D721Med (cell line): ENCODE measurements at places on chromosomes 3 and 15.

- DNase-seq: no peak
These were observed 257.4 kb upstream of the ADAMTS9 start for GRCh38 chr3:64945171-64945729.

DNA sequence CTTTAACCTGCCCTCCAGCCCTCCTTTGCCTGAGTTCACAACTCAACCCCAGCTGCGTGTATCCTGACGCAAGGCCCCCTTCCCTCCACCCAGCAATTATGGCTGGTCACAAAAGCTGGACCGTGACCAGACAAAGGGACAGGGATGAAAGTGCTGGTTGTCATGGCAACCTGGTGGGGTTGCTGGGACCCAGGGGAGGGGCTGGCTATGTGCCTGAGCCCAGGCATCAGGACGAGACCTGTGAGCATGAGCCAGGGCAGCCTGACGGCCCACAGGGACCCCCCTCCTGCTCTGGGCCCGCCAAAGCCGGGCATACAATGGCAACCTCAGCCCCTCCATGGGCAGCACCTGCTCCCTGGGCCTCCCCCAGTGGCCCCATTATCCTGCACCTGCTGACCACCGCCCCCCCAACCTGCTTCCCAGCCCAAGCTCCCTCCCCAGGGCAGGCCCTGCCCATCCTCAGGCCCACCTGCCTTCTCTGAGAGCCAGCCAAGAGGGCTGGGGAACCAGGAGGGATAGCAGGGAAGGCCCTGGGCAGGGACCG is 4.5 kb upstream of the DNAH1 start:
- no peak for DNase-seq

DNA sequence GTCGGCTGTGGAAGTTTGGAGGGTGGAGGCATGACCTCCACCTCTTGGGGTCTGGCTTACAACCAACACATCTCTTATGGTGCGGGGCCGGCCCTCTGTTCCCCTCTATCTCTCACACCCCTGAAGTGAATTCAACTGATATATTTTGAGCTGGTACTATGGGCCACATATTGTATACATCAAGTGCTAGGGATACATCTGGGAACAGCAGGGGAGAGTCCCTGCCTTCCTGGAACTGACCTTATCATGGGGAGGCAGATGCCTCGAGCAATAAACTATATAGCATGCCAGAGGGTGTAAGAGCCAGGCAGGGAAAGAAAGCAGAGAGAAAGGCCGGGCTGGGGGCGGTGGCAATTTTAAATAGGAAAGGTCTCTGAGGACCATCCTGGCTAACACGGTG is 60.4 kb upstream of the TRPM1 start:
- DNase-seq: no peak

GRCh38 chr3:134603480-134603879 is 47.3 kb downstream of the KY start:
- DNase-seq: no peak

GRCh38 chr3:12663401-12663935 is 449 bp downstream of the RAF1 start:
- no peak for DNase-seq

DNA sequence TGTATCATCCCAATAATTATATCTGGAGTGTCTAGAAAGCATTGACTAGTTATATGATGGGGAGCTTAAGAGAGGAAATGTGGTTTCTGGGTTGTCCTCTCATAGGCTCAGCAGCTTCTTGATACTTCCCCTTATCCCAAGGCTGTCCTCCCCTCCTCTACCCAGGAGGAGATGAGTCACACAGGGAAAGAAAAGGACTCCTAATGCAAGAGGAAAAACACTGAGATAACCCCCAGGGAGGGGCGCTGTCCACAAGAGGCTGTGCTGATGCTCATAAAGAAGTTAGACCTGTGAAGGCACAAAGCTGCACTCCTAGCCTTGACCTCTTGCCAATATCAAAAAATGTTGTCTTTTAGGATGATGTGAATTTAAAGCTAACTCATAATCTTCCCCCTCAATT is 28.8 kb upstream of the GYG1 start:
- no peak for DNase-seq

DNA sequence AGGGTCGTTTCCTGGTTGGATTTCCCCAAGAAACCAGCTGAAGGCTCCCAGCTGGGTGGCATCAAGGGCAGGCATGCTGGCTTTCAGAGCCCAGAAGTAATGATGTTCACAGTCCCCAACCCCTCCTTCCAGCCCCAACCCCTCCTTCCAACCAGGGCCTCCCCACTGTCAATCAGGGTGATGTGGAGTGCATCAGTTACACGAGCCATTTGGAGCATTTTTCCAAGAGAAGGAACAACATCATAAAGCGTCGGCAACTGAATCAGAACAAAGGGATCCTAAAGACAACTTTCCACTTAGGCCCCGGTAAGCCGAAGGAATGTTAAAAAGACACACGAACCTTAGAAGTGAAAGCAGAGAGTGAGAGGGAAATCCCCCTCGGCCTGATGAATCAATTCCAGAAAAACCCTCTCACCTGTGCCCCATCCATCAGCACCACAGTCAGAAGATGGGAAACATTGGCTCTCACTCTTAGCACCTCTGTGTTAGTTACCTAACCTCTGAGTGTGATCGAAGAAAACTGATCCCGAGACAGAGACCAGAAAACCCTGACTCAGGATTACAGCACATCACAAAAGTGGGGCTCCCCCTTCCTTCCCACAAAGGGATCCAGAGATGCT is 101.2 kb upstream of the WNT5A start:
- DNase-seq: no peak

DNA sequence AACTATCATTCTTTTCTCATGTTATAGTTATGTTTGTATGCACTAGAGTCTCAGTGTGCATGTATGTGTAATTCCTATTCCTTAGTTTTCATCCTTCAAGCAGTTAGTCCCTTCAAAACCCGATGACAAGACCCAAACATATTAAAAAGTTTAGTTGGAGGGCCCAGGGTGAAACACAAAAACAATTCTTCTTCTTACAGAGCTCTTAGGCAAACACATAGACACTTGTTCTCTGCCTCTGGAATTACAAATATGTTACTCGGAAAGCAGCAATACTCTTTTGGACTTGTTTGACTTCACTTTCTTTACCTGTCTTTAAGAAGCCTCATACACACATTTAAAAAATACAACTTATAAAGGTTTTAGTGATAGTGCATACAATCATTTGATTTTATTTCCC is 763 bp upstream of the CNTN6 start:
- no peak for DNase-seq

DNA sequence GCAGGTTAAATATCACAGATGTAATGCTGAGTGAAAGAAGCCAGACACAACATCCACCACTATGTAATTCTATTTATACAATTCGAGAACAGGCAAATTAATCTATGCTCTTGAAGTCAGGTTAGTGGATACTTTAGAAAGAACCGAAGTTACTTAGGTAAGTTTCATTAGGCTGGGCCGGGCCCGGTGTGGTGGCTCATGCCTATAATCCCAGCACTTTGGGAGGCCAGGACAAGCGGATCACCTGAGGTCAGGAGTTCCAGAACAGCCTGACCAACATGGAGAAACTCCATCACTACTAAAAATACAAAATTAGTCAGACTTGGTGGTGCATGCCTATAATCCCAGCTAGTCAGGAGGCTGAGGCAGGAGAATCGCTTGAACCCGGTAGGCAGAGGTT is 1105.7 kb downstream of the NSUN3 start:
- DNase-seq: no peak

GRCh38 chr15:85760049-85760448 is 34.7 kb downstream of the KLHL25 start:
- no peak for DNase-seq

- no peak for DNase-seq
These were observed 9.1 kb downstream of the HDC start for GRCh38 chr15:50256188-50257041.
